ENCODE measurements at places on chromosomes 3 and 15. TPM values are rescaled to one million over a fixed set of nuclear protein-coding genes. Genes with fewer than 3 reads are reported as not detected.

GRCh38 chr15:37028625-37029296 lies 71.6 kb downstream of the MEIS2 start:
- no peak for DNase-seq

DNA sequence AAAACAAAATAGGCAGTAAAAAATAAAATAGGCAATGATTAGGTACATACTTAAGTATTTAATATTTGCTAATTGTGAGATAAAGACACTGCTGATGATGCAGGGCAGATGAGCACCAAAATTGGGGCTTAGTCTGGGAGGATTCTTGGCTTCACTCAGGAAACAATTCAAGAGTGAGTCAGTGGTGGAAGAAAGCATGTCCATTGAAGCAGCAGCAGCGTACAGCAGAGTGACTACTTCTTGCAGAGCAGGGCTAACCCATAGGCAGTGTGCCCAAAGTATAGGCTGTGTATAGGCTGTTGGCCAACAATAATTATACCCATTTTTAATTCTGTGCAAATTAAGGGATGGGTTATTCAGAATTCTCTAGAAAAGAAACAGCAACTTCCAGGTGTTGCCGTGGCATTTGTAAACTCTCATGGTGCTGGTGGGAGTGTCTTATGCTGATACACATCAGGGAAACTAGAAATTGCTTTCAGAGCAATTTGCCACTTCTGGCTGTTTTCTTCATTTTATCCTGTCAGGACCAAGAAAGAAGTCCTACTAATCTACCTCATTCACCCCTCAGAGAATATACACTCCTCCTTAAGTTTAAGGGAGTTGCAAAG lies 317.3 kb upstream of the NAALADL2 start:
- DNase-seq, result no peak

PLSCR5 gene
- polyA plus RNA-seq, result not detected

- no peak for DNase-seq
These were observed 9.4 kb downstream of the BTLA start for GRCh38 chr3:112489674-112490479.

DNA sequence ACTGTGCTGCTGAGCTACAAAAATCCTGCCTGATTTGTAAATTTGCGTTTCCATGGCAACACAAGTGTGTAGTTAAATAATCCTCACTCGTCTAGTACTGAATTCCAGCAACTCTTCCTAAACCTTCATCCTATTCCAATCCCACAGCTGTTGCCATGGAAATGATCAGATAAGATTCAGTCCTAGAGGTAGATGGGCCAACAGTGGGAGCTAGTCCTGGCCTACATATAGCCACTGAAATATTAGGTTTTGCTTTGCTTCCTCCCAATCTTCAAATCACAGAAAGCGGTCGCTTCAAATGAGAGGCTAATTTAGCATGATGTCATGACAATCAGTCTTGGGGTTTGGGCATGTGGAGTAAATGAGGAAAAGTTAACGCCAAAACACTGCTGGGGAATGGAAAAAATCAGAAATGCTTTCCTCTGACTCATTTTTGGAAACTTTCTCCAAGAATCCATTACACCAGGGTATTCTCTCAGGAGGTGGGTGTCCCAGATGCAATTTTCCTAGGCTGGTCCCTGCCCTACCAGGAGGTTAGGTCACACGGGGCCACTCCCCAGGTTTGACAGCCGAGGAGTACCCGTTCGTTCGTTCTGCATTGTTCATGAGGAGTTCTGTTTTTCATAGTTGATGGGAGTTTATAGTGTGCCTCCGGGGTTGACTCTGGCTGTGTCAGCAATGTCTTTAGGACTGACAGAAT lies 159.2 kb upstream of the SLCO3A1 start:
- peak; percentile 46 for DNase-seq

GOLGA8T gene
- 0.04 TPM for polyA plus RNA-seq

ZNF80 gene
- not detected for polyA plus RNA-seq

ARGFX gene
- not detected for polyA plus RNA-seq

- DNase-seq, result no peak
These were observed 130.2 kb downstream of the IQCH start for GRCh38 chr15:67384761-67385160.

GRCh38 chr3:134126153-134126552 lies 96.4 kb upstream of the SLCO2A1 start:
- DNase-seq, result no peak

DNA sequence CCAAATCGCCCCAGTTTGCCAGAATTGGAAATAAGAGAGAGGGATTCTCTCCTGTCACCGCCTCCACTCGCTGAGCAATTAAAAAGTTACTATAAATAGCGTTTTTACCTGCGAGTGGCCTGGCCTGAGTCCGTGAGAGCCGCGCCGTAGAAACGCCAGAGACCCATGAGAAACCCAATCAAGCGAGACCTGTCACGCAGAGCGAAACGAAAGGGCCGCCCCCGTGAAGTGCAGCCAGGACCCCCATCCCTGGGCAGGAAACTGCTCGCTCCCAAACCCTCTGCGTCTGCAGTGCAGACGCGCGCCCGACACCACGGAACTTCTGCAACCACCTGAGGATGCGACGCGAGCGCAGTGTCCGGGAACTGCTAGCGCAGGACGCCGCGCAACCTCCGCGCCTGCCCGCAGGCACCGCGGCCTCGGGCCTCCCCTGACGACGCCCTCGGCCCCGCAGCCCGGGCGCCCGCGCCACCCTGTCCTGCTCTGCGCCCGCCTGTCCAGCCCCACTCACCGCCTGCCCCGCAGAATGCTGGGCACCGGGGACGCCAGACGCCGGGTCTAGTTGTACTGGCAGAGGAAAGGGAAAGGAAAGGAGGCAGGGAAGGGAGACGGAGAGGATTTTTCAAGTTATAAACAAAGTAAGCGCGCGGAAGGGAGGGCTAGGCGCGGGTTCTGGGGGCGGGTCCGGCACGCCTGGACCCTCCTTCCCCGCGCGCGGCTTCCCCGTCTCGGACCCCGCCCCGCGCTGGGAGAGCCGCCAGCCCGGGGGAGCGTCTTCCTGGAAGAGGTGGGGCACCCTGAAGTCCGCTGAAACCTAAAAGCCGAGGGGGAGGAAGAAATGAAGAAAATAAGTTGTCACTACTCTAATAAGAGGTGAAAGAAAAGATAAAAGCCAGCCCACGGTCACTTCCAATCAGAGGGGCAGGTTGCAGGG lies at the start of gene PLSCR4:
Gene PLSCR4 (minus strand): TSS at position 657 of the 934 bp plus-strand sequence. CDS start 29,034 bp downstream, outside the sequence.
- peak; percentile 86 for DNase-seq

GRCh38 chr15:88484682-88485331 lies 17.3 kb downstream of the MRPS11 start:
- DNase-seq, result no peak

GRCh38 chr15:98655732-98656131 lies 7.4 kb downstream of the IGF1R start:
- DNase-seq, result no peak

ECT2 gene
- polyA plus RNA-seq, result 2.0 TPM

- DNase-seq, result no peak
These were observed 82.7 kb upstream of the CHD2 start for GRCh38 chr15:92817339-92817886.

- DNase-seq, result no peak
These were observed 123.8 kb upstream of the PHLDB2 start for GRCh38 chr3:111735243-111735758.

GRCh38 chr15:85832394-85832793 lies 37.7 kb upstream of the KLHL25 start:
- DNase-seq, result no peak

RLBP1 gene
- not detected for polyA plus RNA-seq

- DNase-seq, result no peak
These were observed 119.0 kb downstream of the BBX start for GRCh38 chr3:107641572-107642307.

DNA sequence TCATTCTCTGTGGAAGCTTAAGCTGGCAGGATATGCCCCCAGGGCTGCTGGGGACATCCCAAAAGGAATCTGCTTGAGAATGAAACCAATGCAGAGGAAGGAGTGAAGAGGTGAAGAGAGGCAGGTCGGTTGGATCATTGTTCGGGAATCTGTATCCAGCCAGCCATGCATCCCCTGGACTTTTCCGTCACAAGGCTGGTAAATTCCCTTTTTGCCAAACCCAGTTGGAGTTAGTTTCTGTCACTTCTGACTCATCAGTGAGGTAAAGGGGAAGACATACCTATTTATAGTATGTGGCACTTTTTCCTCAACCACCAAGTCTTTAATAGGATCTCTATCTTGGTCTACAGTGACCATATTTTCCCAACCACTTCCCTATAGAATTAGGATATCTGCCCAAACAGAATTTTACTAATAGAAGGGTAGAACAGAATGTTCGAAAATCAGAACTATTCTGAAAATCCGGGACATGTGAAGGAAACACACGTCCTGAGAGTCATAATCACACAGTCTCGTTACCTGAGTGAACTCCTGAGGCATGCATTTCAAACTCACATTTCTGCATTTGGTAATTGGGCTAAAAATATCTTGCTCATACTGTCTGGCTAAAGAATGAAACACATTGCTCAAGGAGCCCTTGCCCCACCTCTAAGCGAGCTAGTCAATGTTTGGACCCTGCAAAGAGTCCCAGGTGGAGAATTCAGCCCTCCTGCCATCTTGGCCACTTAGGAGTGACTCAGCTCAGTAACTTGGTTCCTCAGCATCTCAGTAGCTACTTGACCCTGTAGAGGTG lies 289.7 kb upstream of the ADAMTS9 start:
- DNase-seq, result no peak

- DNase-seq, result no peak
These were observed 22.4 kb downstream of the MCTP2 start for GRCh38 chr15:94253742-94254141.
